ENCODE measurements at places on chromosomes 5 and 9. TPM values are rescaled to one million over a fixed set of nuclear protein-coding genes. Genes with fewer than 3 reads are reported as not detected.

Gene HNRNPH1
- 241 TPM for polyA plus RNA-seq

Gene PCDHGA7
- 1.9 TPM for polyA plus RNA-seq

Gene CCL27
- polyA plus RNA-seq, result 0.32 TPM

Gene TMEFF1
- 0.24 TPM for polyA plus RNA-seq

Gene COL23A1
- polyA plus RNA-seq, result 0.87 TPM

Gene THBS4
- 2.8 TPM for polyA plus RNA-seq

Data from urinary bladder (tissue), 4 donors.